T-cell (primary cell): ENCODE measurements at places on chromosomes 13 and 19. TPM values are rescaled to one million over a fixed set of nuclear protein-coding genes. Genes with fewer than 3 reads are reported as not detected.

DNA sequence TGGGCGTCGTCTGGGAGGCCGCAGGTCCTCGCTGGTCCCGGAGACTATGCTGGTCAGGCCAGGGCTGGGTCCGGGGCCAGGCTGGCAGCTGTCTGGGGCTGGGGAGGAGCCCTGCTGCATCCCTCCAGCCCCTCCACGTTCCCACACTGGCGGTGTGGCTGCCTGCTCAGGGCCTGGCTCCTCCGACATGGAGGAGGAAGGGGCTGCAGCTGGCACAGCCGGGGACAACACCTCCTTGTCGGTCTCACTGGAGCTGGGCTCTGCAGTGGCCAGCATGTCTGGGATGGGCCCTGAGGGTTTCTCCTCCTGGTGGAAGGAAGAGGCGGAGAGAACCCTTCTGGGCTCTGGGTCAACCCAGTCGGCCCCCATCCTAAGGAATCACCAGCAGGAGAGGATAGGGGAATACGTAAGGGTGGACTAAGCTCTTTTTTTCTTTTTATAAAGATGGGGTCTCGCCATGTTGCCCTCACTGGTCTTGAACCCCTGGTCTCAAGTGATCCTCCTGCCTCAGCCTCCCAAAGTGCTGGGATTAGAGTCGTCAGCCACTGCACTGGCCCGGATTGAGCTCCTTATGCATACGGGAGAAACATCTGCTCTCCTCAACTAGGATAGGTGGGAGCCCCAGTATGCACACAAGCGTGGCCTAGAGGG, 806 bp downstream of the ZNF414 start:
- DNase-seq = no peak

The CRLF1 gene
- not detected for total RNA-seq

DNA sequence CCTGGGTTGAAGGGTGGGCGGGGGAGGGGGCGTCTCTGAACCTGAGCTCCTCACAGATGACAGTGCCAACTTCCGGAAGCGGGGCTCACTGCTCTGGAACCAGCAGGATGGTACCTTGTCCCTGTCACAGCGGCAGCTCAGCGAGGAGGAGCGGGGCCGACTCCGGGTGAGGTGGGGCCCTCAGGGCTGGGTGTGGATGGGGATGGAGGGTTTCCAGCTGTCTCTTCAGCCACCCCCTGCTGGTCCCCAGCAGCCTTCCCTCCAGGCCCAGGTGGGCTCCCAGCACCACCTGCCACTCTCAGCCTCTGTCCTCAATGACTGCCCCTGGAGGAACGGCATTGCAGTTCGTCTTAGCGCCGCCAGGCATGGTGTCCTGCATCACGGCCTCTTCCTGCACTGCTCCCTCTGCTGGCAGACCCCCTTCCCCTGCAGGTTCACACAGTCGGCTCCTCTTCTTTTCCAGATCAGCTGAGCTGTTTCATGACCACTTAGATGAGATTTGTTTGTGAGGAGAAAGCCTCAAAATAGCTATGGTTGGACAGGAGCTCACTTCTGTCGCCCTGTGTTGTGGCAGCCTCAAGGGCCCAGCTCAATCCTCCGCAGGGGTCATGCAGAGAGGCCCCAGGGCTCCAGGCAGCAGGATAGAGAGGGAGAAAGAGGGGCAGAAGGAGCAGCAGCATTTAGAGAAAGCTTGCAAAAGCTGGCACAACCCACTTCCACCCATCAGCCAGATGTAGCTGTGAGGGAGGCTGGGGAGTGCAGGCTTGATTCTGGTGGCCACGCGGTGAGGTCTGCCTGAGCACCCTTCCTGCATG, 2.5 kb upstream of the GARIN5A start:
- no peak for DNase-seq

The TSHZ3 gene
- 0.54 TPM for total RNA-seq

DNA sequence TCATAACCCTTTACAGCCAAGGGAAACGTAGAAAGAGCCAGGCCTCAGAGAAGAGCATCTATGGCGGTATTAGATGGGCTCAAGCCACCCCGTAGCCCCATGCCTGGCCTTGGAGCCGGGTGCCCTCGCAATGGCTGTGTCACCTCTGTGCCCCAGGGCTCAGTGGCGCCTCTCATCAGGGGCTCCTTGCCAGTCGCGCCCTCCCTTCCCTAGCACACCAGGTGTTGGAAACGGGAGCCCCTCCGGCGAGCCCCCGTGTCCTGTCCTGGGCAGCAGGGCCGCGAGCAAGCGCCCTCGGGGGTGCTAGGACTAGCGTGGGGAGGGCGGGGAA, 453 bp downstream of the ZNF256 start:
- DNase-seq = peak; percentile 0

GRCh38 chr13:53800011-53800410, 771.4 kb downstream of the OLFM4 start:
- no peak for DNase-seq

The FLT3LG gene
- 356 TPM for total RNA-seq
